ENCODE measurements at places on chromosomes 4 and X.

DNA sequence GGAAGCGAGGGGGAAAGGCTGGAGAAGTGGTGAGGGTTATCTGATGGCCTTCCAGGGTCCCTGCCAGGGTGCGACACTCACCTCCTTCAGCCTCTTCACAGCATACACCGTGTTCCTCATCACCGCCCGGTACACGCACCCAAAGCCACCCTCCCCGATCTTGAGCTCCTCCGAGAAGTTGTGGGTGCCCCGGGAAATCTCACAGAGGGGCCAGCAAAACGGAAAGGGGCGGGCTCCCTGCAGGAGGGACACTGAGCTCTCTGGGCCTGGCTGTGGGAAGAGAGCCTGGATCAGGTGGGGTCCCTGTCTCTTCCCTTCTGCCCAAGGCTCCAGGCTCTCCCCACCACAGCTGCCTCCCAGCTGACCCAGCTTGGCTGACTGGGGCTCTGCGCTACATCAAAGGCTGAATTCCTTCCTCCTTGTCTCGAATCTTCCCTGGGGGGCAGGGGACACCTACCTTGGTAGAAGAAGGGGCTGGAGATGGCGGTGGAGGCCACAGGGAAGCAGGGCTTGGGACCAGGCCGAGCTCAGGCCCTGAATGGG, 1.1 kb downstream of the IRAK1 start:
- DNase-seq, result no peak

GRCh38 chr4:8236106-8236919, 33.2 kb upstream of the HTRA3 start:
- DNase-seq, result no peak

DNA sequence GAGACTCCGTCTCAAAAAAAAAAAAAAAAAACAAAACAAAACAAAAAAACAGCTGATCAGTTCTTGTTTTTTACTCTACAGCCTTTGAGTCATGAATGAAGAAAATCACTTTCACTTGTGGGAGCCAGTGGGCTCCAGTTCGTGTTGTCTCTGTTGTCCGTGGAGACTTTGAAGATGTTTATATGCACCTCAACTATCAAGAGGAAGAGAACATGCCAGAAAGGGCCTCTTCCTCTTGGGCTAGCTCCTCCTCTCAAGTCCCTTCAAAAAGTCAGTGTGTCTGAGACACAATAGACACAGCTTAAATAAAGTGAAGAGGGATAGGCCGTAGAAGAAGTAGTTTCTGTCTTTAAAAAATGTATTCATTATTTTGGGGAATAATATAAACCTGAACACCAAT, 182.7 kb downstream of the KDR start:
- DNase-seq, result no peak

GRCh38 chr4:11214281-11214680, 214.4 kb downstream of the HS3ST1 start:
- no peak for DNase-seq

- no peak for DNase-seq
Measured at GRCh38 chr4:93605163-93605562, 223.4 kb upstream of the ATOH1 start.

GRCh38 chr4:38154681-38155588, 194.7 kb downstream of the PTTG2 start:
- no peak for DNase-seq

DNA sequence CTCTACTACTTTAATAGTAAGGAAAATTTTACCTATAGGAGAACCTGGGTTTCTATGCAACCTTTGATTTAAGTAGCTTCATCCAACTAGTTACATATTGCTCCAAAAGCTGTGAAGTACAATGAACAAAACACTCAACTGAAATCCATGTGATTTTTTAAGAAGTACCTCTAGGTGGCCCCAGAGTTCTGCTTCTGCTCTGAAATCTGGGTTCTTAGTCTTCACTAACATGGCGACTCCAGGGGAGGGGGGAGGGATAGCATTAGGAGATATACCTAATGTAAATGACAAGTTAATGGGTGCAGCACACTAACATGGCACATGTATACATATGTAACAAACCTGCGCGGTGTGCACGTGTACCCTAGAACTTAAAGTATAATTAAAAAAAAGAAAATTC, 73.4 kb upstream of the MAGEB2 start:
- DNase-seq, result no peak

GRCh38 chr4:159018062-159018629, 84.7 kb upstream of the RAPGEF2 start:
- DNase-seq, result no peak

- DNase-seq, result no peak
Measured at GRCh38 chrX:99421796-99422195, 988.3 kb downstream of the PCDH19 start.

GRCh38 chr4:53313510-53313909, 52.4 kb downstream of the SCFD2 start:
- DNase-seq, result no peak

GRCh38 chrX:77003956-77004355, 443.2 kb upstream of the FGF16 start:
- DNase-seq, result no peak

- DNase-seq, result no peak
Measured at GRCh38 chr4:2792396-2792710, 532 bp upstream of the SH3BP2 start.

GRCh38 chrX:15437724-15438123, 53.5 kb upstream of the VEGFD start:
- DNase-seq, result no peak

DNA sequence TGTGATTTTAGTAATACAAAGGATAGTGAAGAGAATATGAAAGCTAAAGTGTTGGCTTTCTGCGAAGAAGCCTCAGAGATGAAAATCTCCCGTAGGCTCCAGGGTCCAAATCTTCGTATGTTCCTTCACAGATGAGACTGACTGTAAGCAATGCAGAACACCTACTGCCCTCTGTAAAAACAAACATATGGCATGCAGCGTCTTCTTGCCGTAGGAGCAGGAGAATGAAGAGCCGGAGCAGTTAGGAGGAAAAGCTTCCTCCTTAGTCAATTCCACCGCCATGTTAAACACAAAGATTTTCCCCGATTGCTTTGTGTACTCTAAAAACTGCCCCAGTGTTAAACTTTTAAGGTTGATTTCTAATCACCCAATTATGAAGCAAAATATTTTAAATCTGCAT, 22.5 kb downstream of the RWDD4 start:
- DNase-seq, result no peak

DNA sequence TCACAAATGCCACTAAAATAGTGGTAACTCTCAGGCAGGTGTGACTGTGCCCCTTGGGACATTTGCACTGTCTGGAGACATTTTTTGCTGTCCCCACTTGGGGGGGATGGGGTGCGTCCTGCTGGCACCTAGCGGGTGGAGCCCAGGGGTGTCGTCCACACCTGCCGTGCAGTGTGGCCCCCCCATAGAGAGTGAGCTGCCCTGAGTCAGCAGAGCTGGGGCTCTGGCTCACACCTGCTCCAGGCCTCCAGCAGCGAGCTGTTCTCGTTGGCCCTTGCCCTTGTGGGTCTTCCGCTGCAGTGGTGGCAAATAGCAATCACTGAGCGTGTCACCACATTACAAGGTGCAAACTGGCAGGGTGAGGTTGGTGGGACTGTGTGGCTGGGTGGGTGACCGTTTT, 64.6 kb downstream of the CLDN34 start:
- no peak for DNase-seq

DNA sequence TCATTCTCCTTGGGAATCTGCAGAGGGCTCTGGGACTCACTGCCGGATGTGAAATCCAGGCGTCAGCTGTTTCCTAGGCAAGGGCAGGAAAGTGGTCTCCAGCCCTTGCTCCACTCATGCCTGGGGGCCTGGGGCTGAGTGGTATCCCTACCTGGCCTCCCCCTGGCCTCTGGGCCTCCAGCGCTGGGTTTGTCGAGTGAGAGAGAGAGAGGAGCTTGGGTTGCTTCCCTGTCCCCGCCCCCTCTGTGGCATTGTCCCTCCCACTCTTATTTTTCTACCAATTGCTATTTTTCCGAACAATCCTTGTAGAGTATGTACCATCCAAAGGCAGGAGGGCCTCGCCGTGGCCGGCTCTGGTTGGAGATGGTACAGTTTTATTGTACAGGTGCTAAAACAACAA, 53.1 kb downstream of the ELF4 start:
- no peak for DNase-seq
